ENCODE measurements at places on chromosomes 5 and 9. TPM values are rescaled to one million over a fixed set of nuclear protein-coding genes. Genes with fewer than 3 reads are reported as not detected.

ACER2 gene
- 3.2 TPM for total RNA-seq

LIX1 gene
- total RNA-seq: not detected

PLPPR1 gene
- total RNA-seq: not detected

SDHA gene
- 75.0 TPM for total RNA-seq

GCNT4 gene
- total RNA-seq: 1.8 TPM

NACC2 gene
- 20.2 TPM for total RNA-seq

HRH2 gene
- not detected for total RNA-seq

GFI1B gene
- total RNA-seq: not detected

GOLM1 gene
- 32.7 TPM for total RNA-seq

LCN1 gene
- not detected for total RNA-seq

All from MCF 10A (cell line).